DMS79 (cell line): ENCODE measurements at places on chromosomes 13 and 19.

DNA sequence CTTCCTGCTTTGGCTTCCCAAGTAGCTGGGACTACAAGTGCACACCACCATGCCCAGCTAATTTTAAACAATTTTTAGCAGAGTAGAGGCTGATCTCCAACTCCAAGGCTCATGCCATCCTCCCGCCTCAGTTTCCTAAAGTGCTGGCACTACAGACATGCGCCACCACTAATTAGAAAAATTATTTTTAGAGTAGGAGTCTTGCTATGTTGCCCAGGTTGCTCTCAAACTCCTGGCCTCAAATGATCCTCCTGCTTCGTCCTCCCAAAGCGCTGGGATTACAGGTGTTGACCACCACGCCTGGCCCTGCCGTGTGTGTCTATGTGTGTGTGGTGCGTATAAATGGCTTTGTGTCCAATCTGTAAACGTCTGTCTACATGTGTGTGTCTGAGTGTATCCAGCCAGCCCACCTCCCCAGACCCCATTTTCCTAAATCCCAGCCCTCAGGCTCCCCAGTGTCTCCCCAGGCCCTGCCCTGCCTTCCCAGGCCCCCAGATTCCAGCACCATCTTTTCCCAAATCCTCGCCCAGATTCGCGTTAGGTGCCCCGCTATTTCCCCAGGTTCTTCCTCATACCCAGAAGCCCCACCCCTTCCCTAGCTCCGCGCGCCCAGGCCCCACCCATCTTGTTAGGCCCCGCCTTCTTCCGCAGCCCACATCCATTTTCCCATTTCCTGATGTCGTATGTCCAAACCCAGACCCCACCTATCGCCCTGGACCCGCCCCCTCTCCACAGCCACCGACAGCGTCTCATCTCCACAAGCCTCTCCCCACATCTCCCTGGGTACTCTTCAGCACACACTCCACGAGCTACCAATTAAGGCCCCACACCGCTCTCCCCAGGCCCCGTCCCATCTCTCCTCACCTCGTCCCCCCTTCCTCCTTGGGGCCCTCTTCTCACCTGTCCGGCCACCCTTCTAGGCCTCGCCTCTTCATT, 24.9 kb downstream of the SLC8A2 start:
- no peak for DNase-seq

DNA sequence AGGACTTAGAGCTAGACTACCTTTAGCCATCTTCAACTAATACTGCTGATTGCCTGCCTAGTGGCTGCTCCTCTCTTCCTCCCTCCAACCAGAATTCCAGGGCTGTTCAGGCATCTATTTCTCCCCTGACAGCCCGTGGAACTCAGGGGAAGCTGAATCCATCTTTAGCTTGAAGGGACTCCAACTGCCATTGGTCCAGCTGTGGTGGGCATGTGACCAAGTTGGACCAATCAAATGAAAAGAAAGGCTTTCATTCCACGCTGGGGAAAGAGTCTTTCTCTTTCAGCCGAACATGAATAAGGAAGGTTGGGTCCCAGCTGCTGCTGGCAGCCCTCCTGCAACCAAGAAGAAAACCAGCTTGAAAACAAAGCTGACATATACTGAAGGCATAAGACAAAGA, 168.5 kb upstream of the OBI1 start:
- DNase-seq = no peak

DNA sequence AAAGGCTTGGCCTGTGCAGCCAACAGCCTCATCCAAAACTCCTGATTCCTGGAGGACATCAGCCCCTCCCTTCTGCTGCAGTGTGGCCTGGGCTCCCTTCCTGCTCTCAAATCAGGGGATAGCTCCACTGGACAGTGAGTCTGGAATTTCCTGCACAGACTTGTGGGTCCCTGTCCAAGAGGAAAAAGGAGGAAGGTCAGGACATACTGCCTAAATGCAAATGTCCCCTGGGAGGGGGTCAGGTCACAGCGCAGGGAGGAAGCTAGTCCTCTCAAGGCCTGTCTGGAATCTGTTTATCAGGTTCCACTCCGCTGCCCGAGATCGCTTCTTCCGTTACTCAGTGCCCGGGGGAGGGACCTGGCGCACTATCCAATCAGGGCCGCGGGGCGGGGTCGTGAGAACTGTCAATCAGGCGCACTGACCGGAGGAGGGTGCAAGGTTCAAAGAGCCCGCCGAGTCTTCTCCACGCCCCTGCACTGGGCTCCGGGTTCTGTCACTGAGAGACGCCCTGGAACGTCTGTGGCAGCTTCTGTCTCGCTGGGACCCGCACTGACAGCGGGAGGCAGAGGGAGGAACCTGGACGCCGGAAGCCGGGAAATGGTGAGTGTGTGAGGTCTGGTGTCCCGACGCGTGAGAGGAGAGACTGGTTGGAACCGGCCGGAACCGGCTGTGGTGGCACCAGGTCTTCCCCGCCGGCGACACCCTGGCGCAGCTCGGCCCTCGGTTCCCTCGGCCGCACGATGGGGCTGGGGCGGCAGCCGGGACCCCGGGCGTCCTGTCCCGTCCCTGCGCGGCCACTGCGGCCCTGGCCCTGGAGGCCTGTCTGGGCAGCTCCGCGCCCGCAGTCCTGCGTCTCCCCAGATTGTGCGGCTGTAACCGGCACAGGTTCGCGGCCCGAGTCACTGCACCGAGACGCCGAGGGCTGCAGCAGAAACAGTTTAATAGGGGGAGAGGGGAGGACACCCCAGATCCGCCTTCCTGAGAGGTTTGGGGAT, at the start of gene ZNF441:
Gene ZNF441 (plus strand): TSS at position 404 of the 995 bp plus-strand sequence. CDS start 194 bp downstream, at position 598.
- DNase-seq = peak; percentile 92

- DNase-seq = no peak
Observed at GRCh38 chr19:58518256-58519086, 1.1 kb downstream of the ZBTB45 start.

DNA sequence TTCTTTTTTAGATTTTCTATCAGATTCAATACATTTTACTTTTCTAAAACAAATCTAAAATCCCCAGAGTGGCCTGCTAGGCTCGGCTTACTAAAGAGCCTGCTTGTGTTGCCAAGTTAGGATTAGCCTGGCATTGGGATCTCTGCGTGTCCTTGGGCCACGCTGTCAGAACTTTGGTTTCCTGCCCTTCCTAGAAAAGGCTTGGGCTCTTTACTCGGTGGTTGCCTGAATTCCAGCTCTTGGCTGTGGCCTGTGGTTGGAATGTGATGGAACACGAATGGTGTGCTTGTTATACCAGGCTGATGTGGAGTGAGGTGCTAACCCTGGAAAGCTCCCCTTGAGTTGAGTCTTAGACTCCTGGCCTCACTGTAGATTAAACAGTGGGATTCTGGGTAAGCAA, 8.5 kb downstream of the SPATA13 start:
- DNase-seq = no peak

DNA sequence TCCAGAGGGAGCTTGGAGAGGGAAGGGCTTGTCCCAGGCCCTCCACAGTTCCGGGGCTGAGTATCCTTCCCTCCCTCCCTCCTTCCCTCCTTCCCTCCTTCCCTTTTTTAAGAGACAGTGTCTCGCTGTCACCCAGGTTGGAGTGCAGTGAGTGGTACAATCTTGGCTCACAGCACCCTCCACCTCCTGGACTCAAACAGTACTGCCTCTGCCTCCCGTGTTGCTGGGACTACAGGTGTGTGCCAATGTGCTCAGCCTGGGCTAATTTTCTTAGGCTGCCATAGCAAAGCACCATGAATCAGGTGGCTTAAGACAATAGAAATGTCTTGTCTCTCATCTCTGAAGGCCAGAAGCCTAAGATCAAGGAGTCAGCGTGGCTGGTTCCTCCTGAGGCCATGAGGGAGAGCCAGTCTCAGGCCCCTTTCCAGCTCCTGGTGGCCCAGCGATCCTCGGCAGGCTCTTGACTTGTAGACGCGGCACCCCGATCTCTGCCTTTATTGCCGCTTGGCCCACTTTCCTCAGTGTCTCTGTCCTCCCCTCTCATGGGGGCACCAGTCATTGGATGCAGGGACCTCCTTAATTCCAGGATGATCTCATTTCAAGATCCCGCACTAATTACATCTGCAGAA, 47.5 kb downstream of the CRTC1 start:
- DNase-seq = no peak

DNA sequence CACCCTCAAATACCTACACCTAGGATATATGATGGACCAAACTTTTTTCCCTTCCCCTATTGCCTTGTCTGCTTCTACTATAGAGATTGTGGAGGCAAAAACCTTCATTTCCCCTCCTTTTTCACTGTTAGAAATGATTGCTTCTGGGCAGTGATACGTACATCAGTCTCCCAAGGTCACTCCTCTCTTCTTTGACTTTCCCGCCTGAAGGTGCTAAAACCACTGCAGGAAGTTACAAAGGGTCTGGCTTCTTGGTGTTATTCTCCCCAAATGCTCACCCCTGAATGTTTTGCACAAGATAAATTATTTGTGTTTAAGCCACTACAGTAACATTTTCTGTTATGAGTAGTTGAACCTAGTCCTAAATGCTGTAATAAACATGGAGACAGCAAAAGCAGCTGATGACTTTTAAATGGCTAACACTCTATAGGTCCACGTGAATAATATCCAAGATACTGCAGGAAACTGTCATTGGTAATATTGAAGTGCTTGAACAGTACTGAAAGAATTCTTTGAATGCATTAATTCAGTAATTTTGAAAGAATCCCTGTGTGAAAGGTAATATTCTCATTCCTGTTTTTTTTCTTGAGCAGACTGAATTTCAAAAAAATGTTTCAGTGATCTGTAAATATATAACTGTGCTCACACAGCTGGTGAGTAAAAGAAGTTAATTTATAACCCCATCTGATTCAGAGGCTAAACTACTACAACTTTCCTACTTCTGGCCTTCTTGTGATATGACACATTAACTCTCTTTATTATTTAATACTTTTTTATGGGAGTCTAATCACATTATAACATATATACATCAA, 865.1 kb downstream of the EFNB2 start:
- DNase-seq = no peak

- no peak for DNase-seq
Observed at GRCh38 chr13:52980695-52981094, 47.9 kb upstream of the OLFM4 start.

- DNase-seq = no peak
Observed at GRCh38 chr19:29663861-29664752, 1.2 kb upstream of the PLEKHF1 start.

- no peak for DNase-seq
Observed at GRCh38 chr13:97231118-97231828, 9.1 kb downstream of the MBNL2 start.

DNA sequence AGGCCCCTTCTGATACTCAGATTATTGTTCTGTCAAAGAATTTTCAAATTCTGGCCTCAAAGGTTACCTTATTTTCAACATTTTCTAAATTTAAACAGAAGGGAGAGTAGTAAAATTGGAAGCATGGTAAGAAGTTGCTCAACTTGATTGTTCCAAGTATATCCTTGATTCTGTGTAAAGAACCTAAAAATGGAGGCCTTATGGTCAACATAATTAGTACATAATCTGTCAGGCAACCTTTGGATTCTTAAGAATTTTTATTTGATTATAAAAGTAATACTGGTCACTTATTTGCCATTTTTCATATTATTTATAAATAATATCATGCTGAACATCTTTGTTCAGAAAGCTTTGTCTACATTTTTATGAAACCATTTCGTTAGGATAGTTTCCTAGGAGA, 83.9 kb downstream of the STARD13 start:
- DNase-seq = no peak

DNA sequence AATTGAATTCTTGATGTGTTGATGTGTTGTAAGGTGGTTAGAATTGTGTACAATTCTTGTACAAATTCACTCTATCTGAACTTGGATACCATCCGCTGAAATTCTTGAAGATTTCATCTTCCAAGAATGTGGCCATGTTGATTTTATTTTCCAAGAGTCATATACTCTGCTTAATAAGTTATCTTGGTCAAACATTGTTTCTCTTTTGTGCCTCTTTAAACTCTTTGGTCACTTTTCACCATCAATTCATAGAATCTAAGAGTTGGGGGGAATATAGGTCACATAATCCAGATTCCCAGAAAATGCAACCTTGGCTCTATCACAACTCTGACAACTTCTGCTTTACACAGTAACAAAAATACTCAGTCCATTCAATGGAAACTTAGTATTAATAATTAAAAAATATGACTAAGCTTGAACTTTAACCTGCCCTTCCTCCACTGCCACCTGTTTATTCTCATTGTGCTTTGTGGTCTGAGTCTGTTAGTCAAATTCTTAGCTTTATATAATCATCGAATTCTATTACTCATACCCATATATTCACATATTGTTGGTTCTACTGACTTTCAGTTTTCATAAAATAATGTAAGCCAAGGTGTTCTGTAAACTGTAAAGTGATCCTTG, 373.2 kb downstream of the LMO7 start:
- DNase-seq = no peak

GRCh38 chr19:3494559-3494958, 5.9 kb downstream of the DOHH start:
- DNase-seq = no peak

DNA sequence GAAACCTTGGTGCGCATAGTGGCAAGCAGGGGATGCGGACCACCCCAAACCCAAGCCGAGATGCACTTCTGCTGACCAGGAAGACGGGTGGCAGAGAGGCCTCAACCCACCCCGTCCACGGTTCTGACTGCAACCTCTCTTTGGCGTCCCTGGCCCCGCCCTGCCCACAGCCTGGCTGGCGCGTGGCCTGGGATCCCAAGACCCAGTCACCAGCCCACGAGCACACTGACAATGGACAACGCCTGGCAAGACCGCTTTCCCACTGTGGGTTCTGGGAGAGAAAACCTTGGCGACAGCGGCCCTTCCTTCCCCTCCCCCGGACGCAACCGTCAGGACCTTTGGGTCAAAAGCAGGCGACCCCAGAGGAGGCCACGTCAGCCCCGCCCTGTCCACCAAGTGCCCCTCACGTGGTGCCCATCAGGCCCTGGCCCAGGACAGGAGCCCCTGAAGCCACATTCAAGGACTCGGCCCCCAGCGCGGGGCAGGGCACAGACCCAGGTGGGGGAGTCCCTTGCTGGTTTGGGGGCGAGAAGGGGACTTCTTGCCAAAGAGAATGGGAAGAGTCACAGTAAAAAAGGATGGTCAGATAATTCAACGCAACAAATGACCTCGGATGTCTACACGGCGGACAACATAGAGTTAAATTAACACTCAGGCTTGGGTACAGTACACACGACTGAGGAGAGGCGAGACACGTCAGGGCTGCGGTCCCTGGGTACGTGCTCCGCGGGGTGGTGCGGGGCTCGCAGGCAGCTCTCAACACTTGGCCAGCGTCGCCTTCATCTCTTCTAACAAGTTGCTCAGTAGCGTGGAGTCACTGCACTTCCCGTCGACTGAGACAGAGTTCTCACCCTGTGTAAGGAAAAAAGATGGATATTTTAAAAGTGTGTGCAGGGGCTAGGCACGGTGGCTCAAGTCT, 5.0 kb downstream of the IZUMO4 start:
- no peak for DNase-seq

DNA sequence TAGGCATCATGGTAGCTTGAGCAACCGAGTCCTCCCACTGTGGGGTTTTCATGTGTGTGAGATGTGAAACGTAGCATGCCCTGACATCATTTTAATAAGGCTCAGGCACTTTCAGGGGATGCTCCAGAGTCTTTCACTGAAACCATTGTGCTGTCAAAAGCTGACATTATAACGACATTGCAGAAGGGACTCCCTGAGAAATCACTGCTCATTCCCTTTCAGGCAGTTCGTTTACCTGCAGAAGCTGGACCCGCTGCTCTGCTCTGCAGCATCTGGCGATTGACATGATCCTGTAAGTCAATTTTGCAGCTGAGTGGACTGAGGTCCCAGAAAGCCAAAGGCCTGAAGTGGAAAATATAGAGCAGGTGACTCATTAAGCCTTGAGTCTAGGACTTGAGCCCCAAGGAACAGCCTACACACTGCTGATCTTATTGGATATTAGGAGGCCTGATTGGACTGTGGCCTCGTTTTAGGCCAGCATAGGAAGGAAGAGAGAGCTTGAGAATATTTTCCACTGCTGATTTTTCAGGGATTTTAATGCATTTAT, 54.0 kb upstream of the CNMD start:
- no peak for DNase-seq

GRCh38 chr19:4359627-4360000, 16.3 kb downstream of the MPND start:
- DNase-seq = no peak
